ENCODE measurements at places on chromosomes 4 and X. TPM values are rescaled to one million over a fixed set of nuclear protein-coding genes. Genes with fewer than 3 reads are reported as not detected.

- no peak for DNase-seq
- H3K36me3 ChIP-seq: no peaks in the 10 kb centered on the region
- H3K4me1 ChIP-seq: no peaks in the 10 kb centered on the region
- H3K27me3 ChIP-seq: no peaks in the 10 kb centered on the region
- no peak overlapping the region for H3K27ac ChIP-seq
These were observed 12.2 kb upstream of the TMPRSS11B start for GRCh38 chr4:68257719-68258118.

DNA sequence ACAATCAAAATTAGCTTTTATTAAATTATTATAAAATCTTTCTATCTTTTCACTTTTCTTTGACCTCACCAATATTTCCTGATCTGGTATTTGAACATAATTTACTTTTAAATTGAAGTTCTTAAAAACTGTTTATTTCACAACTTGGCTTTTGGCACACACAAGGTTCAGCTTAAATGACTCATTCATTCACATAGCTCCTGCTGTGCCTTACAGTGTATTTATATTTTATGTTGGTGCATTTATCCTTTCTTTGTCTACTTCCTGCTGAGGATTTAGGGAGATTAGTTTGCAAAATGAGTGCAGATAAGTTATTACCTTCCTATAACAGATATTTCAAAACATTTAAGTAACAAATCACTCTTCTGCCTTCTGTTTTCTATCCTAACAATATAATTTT is 430.6 kb downstream of the DTHD1 start:
- no peaks in the 10 kb centered on the region for H3K27me3 ChIP-seq
- H3K36me3 ChIP-seq: no peaks in the 10 kb centered on the region
- H3K27ac ChIP-seq: no peak overlapping the region
- DNase-seq: no peak
- H3K4me3 ChIP-seq: no peak overlapping the region

Gene RPS6KA6
- total RNA-seq: 3.8 TPM

Gene NCAPG
- total RNA-seq: 26.9 TPM

DNA sequence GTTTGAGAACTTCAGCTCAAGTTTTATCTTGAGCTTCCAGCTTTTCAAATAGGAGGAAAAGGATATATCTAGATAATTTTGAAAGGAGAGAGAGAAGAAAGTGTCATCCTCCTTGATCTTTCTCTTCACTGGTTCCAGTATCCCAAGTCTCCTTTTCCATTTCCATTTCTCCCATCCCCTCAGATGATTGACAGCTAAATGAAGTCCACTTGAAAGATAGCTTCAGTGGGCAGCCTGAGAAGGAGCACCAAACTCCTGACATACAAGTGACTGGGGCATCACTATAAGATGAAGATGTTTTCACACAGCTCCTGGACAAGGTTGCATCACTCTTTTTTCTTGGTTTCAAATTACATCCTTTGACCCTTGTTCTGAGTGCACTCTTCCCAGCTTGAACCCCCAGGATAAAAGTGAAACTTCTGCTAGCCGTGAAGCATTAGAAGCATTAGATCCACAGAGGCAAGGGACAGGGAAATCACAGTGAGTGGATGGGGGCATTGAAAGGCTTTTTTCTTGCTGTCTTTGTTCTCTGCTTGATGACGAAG is 17.5 kb upstream of the MAGEA10 start:
- no peak overlapping the region for H3K27ac ChIP-seq
- H3K27me3 ChIP-seq: peaks cover 15% of the 10 kb centered on the region
- no peak for DNase-seq
- H3K36me3 ChIP-seq: no peaks in the 10 kb centered on the region

GRCh38 chr4:10534820-10535219 is 77.6 kb upstream of the ZNF518B start:
- no peak overlapping the region for H3K27ac ChIP-seq
- no peaks in the 10 kb centered on the region for H3K36me3 ChIP-seq

- H3K4me1 ChIP-seq: peaks cover 57% of the 10 kb centered on the region
- peaks cover 11% of the 10 kb centered on the region for H3K36me3 ChIP-seq
- H3K27me3 ChIP-seq: no peaks in the 10 kb centered on the region
- no peak overlapping the region for H3K27ac ChIP-seq
These were observed 17.3 kb upstream of the CXCL8 start for GRCh38 chr4:73723023-73723422.

GRCh38 chrX:30141966-30142365 is 73.4 kb upstream of the MAGEB2 start:
- H3K4me3 ChIP-seq: no peak overlapping the region
- H3K27ac ChIP-seq: no peak overlapping the region

DNA sequence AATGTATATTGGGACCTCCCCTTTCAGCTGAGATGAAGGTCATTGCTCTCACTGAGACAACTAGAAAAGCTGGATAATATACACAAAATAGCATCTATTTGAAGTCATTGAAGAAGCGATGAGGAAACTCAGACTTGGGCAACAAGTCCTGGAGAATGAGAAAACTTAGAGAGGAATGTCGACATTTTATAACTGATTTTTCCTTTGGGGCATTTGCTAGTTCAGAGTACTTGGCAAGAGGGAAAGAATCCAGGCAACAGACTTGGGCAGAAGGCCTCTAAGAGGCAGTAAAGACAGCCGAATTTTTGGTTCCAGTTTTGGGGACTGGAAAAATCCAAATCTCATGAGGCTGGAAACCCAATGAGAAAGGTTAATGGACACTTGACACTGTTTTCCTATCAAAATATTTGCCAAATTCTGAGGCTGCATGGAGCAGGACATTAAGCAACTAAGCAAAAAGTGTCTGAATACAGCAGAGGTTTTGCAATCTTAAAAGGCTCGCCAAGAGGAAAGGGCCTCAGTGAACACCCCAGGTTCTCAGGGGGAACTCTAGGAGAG is 21.0 kb upstream of the ANXA5 start:
- H3K27me3 ChIP-seq: no peaks in the 10 kb centered on the region
- no peak for DNase-seq

Gene DGAT2L6
- not detected for total RNA-seq

- no peaks in the 10 kb centered on the region for H3K36me3 ChIP-seq
- no peak overlapping the region for H3K4me3 ChIP-seq
- H3K27ac ChIP-seq: no peak overlapping the region
- peaks cover 30% of the 10 kb centered on the region for H3K4me1 ChIP-seq
- no peaks in the 10 kb centered on the region for H3K27me3 ChIP-seq
These were observed 17.5 kb downstream of the PRSS12 start for GRCh38 chr4:118335324-118335723.

DNA sequence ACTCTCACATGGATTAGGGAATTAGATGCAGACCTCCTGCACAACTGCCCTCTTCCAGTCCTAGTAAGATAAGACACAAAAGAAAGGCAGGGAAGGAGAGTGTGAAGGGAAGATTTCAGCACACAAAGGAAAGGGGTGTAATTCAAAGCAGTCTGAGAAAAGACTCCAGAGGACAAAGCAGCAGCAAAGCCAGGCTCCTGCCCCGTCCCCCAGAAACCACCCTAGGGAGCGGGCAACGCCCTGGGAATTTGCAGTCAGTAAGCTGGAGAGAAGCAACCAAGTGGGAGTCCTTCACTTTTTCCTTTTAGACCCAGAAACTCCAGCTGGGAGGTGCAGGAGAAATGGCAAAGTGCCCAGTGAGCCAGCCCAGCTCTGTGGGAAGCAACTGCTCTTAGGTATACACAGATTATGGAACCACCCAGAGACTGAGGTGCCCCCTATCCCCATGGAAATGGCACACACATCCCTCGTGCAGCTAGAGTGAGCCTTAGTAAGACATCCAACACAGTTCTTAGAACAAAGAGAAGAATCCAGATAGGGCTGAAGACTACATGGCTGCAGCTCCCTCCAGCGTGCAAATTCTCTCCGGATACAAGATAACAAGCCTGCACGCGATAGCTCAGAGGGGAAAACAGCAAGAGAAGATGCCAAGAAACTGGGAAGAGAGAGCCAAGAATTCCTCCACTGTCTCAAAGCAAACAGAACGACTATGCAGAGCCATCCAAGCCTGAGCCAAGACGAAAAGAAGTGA is 26.5 kb upstream of the IRAK1 start:
- no peak for DNase-seq
- H3K27me3 ChIP-seq: no peaks in the 10 kb centered on the region
- H3K4me1 ChIP-seq: peaks cover 30% of the 10 kb centered on the region
- peaks cover 17% of the 10 kb centered on the region for H3K36me3 ChIP-seq
- no peak overlapping the region for H3K4me3 ChIP-seq

- H3K4me1 ChIP-seq: no peaks in the 10 kb centered on the region
- H3K27me3 ChIP-seq: no peaks in the 10 kb centered on the region
- peak overlapping the region; percentile 82 for H3K4me3 ChIP-seq
- DNase-seq: no peak
These were observed 664 bp downstream of the MED12 start for GRCh38 chrX:71118985-71119535.

DNA sequence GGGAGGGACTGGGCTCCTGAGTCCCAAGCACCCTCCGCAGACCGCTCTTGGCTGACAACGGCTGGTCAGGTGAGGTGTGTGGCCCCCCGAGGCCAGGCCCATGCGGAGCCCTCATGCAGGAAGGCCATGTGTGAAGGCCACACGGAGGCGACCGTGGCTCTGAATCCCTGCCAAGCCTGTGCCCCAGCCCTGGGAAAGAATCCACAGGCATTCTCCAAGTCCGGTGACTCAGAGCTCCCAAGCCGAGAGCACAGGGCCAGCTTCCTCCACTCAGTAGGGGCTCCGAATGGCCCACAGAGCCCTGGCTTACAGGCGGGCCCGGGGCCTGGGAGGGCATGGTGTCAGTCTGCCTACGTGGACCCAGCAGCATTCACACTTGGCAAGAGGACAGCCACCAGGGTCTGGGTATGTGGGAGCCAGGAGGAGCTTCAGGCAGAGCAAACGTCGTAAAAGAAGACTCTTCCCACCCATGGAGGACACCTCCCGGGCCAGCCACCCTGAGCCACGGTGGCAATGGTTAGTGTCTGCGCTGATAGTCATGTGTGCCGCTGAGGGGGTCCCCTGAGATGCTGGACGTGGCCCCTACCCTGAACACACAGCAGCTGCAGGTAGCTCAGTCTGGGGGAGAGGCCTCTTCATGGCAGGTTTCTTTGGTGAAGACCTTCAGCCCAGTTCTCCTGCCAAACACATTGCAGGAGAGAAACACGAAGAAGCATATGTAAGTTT is 105.7 kb downstream of the PSAPL1 start:
- no peak overlapping the region for H3K4me3 ChIP-seq
- peaks cover 78% of the 10 kb centered on the region for H3K27me3 ChIP-seq
- no peaks in the 10 kb centered on the region for H3K4me1 ChIP-seq

Gene ATP6AP2
- total RNA-seq: 167 TPM

Gene ARR3
- total RNA-seq: not detected

- no peaks in the 10 kb centered on the region for H3K36me3 ChIP-seq
- H3K4me3 ChIP-seq: no peak overlapping the region
- no peaks in the 10 kb centered on the region for H3K4me1 ChIP-seq
- no peaks in the 10 kb centered on the region for H3K27me3 ChIP-seq
- DNase-seq: no peak
These were observed 172.7 kb upstream of the ARHGAP24 start for GRCh38 chr4:85302193-85302736.

- peaks cover 27% of the 10 kb centered on the region for H3K4me1 ChIP-seq
- H3K4me3 ChIP-seq: no peak overlapping the region
- no peaks in the 10 kb centered on the region for H3K36me3 ChIP-seq
- peak overlapping the region; percentile 44 for H3K27ac ChIP-seq
- H3K27me3 ChIP-seq: no peaks in the 10 kb centered on the region
These were observed 18.2 kb upstream of the DDIT4L start for GRCh38 chr4:100208459-100208858.

GRCh38 chrX:129716507-129716906 is 22.3 kb upstream of the XPNPEP2 start:
- peaks cover 44% of the 10 kb centered on the region for H3K27me3 ChIP-seq
- DNase-seq: no peak

Gene STK26
- 38.5 TPM for total RNA-seq

GRCh38 chrX:51955200-51955599 is 61.8 kb downstream of the MAGED1 start:
- no peaks in the 10 kb centered on the region for H3K4me1 ChIP-seq
- H3K36me3 ChIP-seq: no peaks in the 10 kb centered on the region
- DNase-seq: no peak
- no peak overlapping the region for H3K4me3 ChIP-seq
- no peak overlapping the region for H3K27ac ChIP-seq

Gene TXK
- 2.8 TPM for total RNA-seq

- H3K27me3 ChIP-seq: no peaks in the 10 kb centered on the region
- H3K27ac ChIP-seq: no peak overlapping the region
- H3K4me1 ChIP-seq: peaks cover 10% of the 10 kb centered on the region
- DNase-seq: no peak
- H3K4me3 ChIP-seq: no peak overlapping the region
These were observed 31.5 kb downstream of the NOP14 start for GRCh38 chr4:2931512-2932301.

GRCh38 chrX:53251307-53251706 is 26.3 kb upstream of the KDM5C start:
- no peak overlapping the region for H3K27ac ChIP-seq
- no peak overlapping the region for H3K4me3 ChIP-seq
- DNase-seq: no peak
- H3K4me1 ChIP-seq: peaks cover 6% of the 10 kb centered on the region
- no peaks in the 10 kb centered on the region for H3K27me3 ChIP-seq

GRCh38 chrX:37830371-37830770 is 17.0 kb downstream of the DYNLT3 start:
- no peak overlapping the region for H3K27ac ChIP-seq
- H3K4me1 ChIP-seq: no peaks in the 10 kb centered on the region
- no peak overlapping the region for H3K4me3 ChIP-seq
- DNase-seq: no peak
- H3K36me3 ChIP-seq: no peaks in the 10 kb centered on the region

DNA sequence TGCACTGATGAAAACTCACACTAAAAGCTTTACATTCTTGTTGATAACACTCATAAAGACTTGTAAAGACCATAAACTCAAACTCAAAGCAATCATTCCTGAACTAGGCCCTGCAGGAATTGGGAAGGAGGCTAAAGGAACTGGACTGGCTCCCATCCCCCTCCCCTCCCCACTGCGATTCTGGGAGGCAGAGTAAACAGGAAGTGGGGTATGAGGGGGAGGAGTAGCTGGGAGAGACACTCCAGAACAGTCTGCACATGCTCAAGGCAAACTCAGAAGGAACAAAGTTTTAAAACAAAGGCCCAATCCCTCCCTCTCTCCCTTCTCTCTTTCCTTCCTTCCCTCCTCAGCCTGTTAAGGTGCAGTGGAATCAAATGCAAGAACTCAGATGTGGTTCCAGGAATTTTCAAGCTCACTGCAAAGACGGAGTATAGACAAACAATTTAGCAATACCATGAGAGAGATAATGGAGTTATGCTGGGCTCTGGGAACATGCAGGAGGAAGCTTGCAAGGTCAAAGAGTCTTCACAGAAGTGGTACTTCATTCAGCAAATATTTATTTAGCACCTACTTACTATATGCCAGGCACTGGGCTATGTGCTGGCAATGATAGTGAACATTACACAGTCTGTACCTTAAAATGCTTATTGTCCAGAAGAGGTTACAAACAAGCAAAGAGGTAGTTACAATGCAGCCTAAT is 15.9 kb downstream of the MID1IP1 start:
- H3K4me3 ChIP-seq: no peak overlapping the region
- peak; percentile 13 for DNase-seq
- no peak overlapping the region for H3K27ac ChIP-seq
- H3K27me3 ChIP-seq: no peaks in the 10 kb centered on the region
- no peaks in the 10 kb centered on the region for H3K36me3 ChIP-seq

DNA sequence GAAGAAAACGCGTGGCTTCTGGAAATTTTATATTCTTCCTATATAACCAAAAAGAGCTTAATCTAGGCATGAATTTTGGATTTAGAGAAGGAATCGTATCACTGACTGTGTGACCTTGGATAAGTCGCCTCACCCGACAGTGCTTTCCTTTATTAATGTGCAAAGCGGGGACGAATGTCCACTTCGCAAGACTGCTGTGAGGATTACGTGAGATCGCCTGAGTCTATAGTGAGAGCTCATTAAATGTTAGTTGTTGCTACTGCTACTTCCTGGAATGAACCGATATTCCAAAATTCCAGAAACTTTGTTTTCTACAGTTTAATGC is 448 bp upstream of the TBC1D8B start:
- no peaks in the 10 kb centered on the region for H3K27me3 ChIP-seq
- H3K4me1 ChIP-seq: peaks cover 14% of the 10 kb centered on the region
- no peak for DNase-seq
- H3K36me3 ChIP-seq: peaks cover 22% of the 10 kb centered on the region

Gene MOB1B
- total RNA-seq: 13.4 TPM
